ENCODE measurements at places on chromosomes 1 and 21. TPM values are rescaled to one million over a fixed set of nuclear protein-coding genes. Genes with fewer than 3 reads are reported as not detected.
A peak's percentile ranks its signal among the peaks of the same experiment; 100 is the strongest.

- DNase-seq, result no peak
Observed at GRCh38 chr1:39262802-39263201, 58.3 kb downstream of the MACF1 start.

DNA sequence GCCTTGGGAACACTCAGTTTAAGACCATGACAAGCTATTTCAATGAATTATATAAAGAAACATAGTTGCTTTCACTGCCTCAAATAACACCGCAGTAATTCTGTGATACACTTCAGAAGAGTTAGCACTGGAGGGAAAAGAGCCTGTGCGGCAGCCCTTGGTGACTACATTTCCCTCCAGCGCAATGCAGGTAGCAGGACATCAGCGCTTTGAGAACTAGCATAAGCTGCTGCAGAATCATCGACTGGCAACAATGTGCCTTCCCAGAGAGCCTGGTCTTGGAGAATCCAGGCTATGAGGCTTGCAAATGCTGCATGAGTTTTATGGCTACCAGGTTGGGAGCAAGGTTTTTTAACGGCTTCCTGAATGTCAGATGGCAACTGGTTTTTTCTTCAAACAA is 7.5 kb downstream of the NRIP1 start:
- peak; percentile 22 for DNase-seq

DNA sequence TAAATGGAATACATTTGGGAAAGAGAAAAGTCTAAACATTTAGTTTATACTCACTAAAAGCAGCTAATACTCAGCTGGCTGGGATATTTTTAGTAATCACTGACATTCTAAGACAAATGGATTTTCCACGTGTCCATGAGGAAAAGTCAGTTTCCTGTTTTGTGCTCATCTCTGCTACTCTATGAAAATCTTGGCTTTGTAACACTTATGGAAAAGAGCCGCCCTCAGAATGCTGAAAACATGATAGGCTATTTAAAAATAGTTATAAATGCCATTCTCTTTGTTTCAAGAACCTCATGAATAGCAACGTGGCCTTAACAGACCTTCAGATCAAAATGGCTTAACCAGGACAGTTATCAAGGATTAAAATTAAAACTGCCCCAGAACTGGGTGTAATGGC is 29.9 kb downstream of the MRAP start:
- DNase-seq, result peak; percentile 56

- peak; percentile 75 for DNase-seq
Observed at GRCh38 chr21:38888991-38889561, 83.3 kb downstream of the ETS2 start.

- DNase-seq, result no peak
Observed at GRCh38 chr1:15410223-15410883, 665 bp downstream of the EFHD2 start.

GRCh38 chr1:101247404-101248287 is 10.8 kb downstream of the S1PR1 start:
- DNase-seq, result no peak

DNA sequence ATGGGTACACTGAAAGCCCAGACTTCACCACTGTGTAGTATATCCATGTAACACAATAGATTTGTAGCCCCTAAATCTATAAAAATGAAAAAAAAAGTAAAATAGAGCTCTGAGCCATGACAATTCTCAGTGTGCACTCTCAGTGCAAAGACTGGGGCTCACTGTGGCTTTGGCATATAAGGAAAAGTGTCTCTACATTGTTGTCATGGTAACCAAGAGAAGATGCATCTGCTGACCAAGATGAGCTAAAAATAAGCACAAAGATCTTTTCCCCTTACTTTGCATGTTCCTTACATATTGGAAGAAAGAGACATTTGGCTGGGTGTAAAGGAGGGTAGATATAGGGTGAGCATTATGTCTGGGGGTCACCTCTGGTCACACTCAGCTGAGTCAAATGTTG is 12.0 kb downstream of the PGLYRP4 start:
- DNase-seq, result no peak

- DNase-seq, result no peak
Observed at GRCh38 chr1:111602302-111602701, 17.3 kb upstream of the RAP1A start.

GRCh38 chr1:199954699-199955098 is 72.8 kb upstream of the NR5A2 start:
- peak; percentile 30 for DNase-seq

SYPL2 gene
- total RNA-seq, result 0.31 TPM

OR2T29 gene
- not detected for total RNA-seq

OPTC gene
- total RNA-seq, result not detected

TTC22 gene
- total RNA-seq, result 3.4 TPM

All from lung (tissue), 17 donors.